ENCODE measurements at places on chromosomes 2 and 18.

DNA sequence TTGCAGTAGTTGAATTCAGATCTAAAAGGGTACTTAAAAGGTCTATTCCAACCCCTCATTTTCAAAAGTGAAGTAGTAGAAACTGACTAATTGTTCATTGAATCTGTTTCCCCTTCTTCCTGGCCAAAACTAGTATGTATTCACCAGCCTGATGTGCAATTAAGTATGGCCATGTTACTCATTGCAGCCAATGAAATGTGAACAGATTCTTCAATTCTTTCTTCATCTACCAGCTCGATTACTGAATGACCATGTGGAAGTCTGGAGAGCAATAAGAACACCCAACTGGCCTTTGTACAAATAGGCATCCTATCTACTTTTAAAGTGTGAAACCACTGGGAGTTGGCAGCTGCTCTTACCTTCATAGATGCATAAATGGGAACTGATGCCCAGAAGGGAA, 449.0 kb upstream of the ID2 start:
- DNase-seq = no peak

GRCh38 chr2:224023188-224023587, 15.9 kb downstream of the SERPINE2 start:
- DNase-seq = no peak

GRCh38 chr2:73175663-73176204, 26.6 kb upstream of the NOTO start:
- DNase-seq = peak; percentile 74

DNA sequence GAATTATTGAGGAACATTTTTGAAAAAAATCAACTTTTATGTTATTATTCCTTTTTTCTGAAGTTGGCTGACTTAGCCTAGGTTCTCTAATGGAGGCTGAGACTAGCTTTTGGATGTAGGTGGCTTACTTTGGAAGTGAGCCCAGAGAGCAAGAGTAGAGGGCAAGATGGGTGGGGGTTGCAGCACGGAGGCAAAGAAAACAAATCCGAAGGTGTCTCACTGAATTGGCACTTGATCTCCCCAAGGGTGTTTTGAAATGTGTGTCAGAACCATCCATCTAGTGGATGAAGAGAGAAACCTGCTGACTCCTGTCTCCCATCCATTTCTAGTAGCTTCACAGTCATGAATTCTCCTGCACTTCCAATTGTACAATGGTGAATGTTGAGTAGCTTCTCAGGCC, 390.7 kb downstream of the TMEM182 start:
- DNase-seq = no peak

DNA sequence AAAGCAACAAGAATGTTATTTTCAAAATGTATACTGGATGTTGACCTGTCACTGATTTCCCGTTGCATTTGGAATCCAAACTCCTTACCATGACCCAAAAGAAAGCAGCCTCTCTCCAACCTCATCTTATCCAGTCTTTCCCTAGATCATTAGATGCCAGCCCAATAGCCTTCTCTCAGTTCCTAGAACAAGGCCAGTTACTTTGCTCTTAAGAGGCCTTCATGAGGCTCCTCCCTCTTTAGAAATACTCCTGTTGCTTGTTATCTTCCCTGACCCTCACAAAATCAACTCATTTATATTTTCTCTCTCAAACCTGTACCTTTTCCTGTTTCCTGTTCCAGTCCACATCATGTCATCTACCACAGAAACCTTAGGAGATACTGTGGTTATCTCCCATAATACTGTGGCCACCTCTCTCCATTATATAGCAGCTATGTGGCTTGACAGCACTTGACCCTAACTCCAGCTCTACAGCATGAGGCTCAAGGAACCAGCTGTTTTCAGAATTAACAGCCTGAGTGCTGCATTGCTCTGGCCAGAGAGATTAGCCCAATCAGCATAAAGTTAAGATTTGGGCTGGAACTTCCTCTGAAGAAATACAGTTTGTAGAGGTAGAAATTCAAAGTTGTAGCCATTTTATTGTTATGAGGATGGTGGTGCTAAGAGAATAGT, 22.8 kb downstream of the SRBD1 start:
- DNase-seq = no peak

- DNase-seq = no peak
These were observed 20.8 kb downstream of the PXDN start for GRCh38 chr2:1723397-1724042.

DNA sequence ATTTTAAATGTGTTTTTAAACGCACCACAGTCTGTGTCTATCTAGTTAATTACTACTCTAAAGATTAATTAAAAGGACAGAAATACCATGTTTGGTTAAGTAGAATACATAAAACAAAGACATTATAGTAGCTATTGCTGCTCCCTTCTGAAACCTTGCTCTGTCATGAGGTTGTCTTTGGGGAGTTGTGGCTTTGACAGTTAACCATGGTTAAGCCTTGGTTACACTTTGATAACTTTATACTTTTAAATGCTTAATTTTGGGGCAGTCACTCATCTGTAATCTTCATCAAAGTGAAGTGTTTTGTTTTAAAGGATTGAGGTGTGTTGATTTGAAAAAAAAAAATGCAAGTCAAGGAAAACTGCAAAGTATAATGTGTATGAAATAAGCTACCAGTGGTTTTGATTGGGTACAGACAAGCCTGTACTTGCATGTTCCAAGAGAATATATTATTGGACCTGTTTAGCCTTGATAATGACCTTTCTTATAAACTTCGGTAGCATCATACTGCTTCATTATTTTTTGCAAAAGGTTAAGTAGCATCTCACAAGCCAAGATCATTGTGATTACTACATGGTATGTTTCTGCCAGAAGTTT, 29.8 kb upstream of the TBR1 start:
- DNase-seq = no peak

DNA sequence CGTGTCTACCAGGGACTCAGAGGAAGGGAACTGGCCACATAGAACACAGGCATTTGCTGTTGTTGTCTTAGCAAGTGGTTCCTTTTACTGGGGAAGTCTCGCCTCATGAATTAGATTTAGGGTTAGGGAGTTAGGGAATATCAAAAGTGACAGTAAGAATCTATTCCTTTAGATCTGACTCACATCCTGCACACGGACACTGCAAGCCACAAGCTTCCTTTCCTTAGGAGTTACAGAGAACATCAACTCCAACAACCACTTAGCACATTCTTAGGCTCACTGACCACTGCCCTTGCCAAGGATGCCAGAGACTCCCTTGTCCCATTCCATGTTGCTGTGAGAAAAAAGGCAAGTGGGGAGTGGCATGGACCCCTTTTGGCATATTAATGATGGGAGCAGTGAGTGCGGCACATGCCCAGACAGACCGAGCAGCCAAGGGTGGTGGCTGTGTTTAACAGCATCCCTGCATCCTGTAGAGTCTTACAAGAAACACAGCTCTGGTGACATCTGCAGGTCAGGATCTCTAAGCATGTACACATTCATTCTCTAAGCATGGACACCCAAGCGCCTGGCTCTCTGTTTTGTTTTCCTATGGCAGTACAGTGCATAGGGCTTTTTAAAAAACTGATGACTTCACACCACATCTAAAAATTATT, 745.6 kb upstream of the RAB6C start:
- DNase-seq = no peak

- DNase-seq = no peak
These were observed 72.7 kb downstream of the GREB1L start for GRCh38 chr18:21314724-21315123.

All from activated gamma-delta T cell treated with Interleukin-2 at 50 U/mL for 16 hours (primary cell).